WTC11 (cell line): ENCODE measurements at places on chromosomes 3 and 15.

DNA sequence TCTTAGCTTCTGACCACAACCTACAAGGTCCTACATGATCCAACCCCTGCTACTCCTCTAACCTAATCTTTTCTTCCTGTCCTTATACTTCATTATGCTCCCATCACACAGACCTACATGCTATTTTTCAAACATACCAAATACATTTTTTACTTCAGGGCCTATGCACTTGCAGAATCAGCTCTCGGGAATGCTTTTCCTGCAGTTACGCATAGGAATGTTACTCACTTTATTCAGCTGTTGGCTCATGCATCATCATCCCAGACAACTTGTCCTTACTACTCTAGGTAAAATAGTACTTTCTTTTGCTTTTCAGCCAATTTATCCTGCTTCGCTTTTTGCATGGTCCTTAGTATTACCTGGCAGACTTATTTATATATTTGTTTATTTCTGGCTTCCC, 105.6 kb downstream of the OXSM start:
- no peak for DNase-seq

DNA sequence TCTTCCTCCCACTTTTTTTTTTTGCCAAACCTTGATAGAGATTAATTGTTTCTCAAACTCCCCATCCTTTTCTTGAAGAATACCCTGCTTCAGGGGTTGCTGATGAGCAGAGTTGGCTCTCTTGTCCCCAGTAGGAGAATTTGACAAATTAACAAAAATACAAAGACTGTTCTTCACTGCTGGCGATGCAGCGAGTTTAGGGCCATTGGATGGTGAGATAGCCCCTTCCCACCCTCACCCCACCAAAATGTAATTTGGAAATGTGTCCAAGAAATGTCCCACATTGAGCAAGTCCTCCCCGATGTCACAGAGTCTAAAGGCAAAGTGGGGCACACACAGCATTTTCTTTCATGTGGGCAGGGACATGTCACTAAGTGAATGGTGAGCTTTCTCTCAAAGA, 136.0 kb upstream of the RARB start:
- no peak for DNase-seq

GRCh38 chr3:155329513-155330048, 36.1 kb upstream of the STRIT1 start:
- no peak for DNase-seq

GRCh38 chr15:64013179-64014062, 32.9 kb downstream of the DAPK2 start:
- no peak for DNase-seq

GRCh38 chr15:26082221-26083109, 219.3 kb upstream of the ATP10A start:
- peak; percentile 97 for DNase-seq
